Umbilical cord (tissue), 2 donors: ENCODE measurements at places on chromosomes 11 and 22.

- DNase-seq, result no peak
Observed at GRCh38 chr22:28102151-28102812, 183.2 kb upstream of the PITPNB start.

DNA sequence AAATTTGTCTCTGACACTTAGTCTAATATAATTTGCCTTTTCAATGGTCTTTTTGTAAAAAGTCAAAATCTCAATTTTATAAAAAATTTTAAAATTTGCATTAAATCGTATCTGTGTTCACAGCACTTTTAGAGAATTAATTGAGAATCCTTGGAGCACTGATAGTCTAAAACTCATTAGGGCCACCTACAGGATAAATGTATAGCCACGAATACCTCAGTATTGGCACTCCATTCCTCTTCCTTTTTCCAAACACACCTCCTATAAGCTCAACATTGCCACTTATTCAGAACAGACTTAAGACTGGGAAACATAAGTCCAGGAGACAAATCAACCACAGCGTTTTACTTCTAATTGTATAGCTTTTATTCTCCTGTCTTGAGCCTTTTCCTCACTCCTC lies 776.0 kb upstream of the ARHGAP42 start:
- no peak for DNase-seq

GRCh38 chr11:33657757-33658156 lies 42.9 kb downstream of the C11orf91 start:
- DNase-seq, result no peak

GRCh38 chr11:133530501-133530835 lies 1.8 kb downstream of the OPCML start:
- no peak for DNase-seq

DNA sequence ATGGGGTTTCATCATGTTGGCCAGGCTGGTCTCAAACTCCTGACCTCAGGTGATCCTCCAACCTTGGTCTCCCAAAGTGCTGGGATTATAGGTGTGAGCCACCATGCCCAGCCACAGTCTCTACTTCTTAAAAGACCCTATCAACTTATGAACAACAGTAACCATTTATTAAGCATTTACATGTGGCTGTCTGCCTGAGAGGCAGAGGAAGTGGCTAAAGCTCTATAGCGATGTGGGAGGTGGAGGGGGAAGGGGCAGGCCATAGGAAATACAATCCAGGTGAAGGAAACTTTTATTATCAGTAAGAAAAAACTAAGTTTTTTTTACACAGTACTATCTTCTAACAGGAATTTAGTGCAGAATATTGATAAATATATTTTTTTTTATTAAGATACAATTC lies 87.8 kb upstream of the PHOX2A start:
- no peak for DNase-seq

GRCh38 chr11:126722956-126723664 lies 277.5 kb downstream of the KIRREL3 start:
- DNase-seq, result no peak

DNA sequence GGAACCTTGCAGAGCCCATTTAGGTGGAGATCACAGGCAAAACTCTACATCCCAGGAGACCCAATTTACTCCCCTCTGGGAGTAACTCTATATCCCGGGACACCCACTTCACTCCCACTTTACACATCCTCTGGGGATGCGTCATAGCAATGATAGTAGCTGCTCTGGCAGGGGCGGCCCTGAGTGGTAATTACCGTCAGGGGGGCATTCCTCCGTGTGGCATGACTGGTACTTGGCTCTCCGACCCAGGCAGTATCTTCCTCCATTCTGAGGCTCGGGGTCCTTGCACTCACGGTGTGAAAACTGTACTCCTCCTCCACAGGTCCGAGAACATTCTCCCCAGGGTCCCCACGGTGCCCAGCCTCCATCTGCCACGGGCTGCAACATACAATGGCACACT lies 17.2 kb downstream of the ADAMTS8 start:
- DNase-seq, result no peak

DNA sequence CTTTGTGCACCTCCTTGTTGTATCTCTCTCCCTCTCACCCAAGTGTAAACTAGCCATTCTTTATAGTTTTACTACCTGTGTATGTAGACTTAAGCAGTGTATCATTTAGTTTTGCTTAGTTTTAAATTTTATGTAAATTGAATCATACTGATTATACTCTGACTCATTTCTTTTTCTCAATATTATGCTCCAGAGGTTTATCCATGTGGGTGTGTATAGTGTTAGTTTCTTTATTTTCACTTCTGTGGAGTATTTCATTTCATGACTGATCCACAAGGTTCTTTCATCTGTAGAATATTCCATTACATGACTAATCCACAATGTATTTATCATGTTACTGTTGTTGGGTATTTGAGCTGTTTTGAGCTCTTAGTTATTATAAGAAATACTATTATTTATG lies 62.0 kb downstream of the CCDC34 start:
- DNase-seq, result no peak

GRCh38 chr22:32130464-32130863 lies 28.6 kb downstream of the C22orf42 start:
- no peak for DNase-seq

DNA sequence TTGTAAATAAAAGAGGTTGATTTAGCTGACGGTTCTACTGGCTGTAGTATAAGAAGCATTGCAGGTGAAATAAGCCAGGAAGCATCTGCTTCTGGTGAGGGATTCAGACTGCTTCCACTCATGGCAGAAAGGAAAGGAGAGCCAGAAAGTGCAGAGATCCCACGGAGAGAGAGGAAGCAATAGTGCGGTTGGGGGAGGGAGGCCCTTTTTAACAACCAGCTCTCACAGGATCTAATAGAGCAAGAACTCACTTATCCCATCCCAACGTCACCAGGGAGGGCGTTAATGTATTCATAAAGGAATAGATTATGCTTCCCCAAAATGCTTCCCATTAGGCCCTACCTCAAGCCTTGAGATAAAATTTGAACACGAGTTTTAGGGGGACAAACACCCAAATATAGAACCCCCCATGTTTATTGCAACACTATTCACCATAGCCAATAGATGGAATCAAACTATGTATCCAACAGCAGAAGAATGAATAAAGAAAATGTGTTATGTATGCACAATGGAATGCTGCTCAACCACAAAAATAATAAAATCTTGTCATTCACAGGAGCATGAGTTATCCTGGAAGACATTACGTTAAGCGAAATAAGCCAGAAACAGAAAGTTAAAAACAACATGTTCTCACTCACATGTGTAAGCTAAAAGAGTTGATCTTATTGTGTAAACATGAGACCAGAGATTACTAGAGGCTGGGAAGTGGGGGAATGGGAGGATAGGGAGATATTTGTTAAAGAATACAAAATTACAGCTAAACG lies 908.3 kb upstream of the ANO3 start:
- DNase-seq, result peak; percentile 27

GRCh38 chr11:2272946-2273280 lies 2.5 kb upstream of the ASCL2 start:
- no peak for DNase-seq

GRCh38 chr11:125201525-125202141 lies 37.1 kb downstream of the PKNOX2 start:
- DNase-seq, result no peak

GRCh38 chr11:61547246-61547645 lies 33.6 kb downstream of the SYT7 start:
- no peak for DNase-seq

DNA sequence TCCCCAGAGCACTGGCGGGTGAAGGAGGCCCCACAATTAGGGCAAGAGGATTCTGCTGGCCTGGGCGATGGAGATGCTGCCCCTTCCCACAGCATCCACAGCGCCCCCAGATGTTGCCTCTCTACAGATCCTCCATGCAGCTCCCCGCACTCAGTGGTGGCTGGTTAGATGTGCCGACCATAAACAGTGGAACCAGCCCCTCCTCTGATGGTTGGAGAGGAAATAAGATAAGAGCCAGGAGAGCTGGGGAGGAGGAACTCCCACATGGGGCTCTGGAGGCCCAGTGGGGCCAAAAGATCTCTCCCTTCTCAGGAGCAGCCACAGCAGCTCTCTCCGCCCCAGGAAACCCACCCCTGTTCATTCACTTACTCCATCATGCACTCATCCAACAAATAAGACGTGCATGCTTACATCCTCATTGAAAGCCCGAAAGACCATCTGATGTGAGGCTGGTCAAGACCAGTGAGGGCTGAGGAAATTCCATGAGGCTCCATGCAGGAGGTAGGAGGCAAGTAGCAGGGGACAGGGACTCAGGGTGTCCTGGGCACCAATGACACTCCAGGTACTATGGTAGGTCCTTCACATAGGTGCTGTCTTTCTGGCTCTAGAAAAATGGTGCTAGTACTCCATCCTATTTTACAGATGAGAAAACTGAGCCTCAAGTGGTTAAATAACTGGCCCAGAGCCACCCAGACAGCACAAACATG lies 1.5 kb downstream of the PTGDR2 start:
- DNase-seq, result no peak

DNA sequence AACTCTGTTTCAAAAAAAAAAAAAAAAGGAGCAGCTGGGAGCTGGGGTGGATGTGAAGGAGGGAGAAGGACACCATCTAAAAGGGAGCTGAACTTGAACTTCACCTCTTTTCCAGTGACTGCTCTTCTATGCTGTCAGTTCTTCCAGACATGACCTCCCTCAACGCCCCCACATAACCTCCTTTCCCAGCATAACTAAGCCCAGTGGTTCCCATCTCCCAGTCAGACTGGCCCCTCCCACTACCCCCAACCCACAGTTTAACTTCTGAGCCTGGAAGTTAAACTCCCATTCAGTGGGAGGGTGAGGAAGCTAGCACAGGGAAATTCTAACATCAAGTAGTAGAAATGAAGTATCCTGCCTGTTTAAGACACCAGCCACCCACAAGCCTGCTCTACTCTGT lies 1.8 kb downstream of the ARHGAP1 start:
- no peak for DNase-seq

GRCh38 chr11:45133878-45134277 lies 12.6 kb upstream of the PRDM11 start:
- DNase-seq, result no peak

GRCh38 chr11:70862093-70862492 lies 390.3 kb downstream of the SHANK2 start:
- DNase-seq, result no peak
